Amygdala (tissue), 56 donors: ENCODE measurements at places on chromosomes 16 and 17.

DNA sequence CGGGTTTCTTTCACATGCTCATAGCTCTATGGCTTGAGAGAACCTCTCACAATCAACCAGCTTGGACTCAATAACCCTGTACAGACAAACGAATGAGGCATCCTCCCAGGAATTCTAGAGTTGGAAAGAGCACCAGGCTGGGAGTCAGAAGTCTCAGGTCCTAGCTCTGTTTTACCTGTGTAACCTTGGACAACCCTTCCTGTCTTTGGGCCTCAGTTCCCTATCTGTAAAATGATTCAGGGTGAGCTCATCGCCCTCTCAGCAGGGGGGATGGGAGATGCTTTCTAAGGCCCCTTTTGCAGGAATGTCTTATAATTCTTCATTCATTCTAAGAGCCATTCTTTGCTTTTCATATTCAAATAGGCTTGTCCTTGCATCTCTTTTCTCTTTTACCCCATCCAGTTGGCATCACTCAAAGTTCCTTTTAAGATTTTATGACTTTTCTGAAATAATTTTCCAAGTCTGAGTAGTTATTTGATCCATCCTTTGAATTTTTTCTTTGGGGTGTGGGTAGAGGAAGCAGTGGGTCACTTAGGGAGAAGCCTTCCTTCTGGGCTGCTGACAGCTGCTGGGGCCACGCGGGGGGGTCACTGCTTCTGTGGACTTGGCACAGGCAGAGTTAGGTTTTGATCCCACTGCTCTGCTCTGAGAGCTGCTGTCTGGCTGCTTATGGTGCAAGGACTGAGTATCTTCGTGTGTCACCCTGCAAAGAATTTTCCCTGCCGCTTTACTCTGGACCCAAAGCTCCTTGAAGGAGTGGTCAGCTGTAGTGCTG lies 102.7 kb downstream of the UTP18 start:
- no peak for DNase-seq

GRCh38 chr17:8119581-8120519 lies 1.5 kb upstream of the ALOXE3 start:
- DNase-seq = no peak

GRCh38 chr17:32588982-32589381 lies 102.2 kb downstream of the CDK5R1 start:
- no peak for DNase-seq

- DNase-seq = no peak
These were observed 18.2 kb downstream of the RAB40C start for GRCh38 chr16:608019-608418.

- no peak for DNase-seq
These were observed 883 bp upstream of the SPN start for GRCh38 chr16:29662000-29662728.
